ENCODE measurements at places on chromosomes 1 and 21.

- DNase-seq, result peak; percentile 87
These were observed 104.9 kb upstream of the TMPRSS2 start for GRCh38 chr21:41612674-41613532.

DNA sequence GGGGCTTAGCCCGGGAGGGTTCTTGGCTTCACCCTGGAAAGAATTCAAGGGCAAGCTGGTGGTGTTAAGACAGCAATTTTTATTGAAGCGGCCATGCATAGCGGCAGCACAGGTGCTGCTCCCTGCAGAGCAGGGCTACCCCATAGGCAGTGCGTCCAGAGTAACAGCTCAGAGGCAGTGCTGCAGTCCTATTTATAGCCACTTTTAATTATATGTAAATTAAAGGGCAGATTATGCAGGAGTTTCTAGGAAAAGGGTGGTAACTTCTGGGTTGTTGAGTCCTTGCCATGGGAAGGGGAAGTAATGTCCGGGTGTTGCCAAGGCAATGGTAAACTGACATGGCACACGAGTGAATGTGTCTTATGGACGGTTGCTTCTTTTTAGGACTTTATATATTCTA, 57.0 kb downstream of the VPS26C start:
- no peak for DNase-seq

GRCh38 chr1:70666381-70667140, 255.5 kb downstream of the CTH start:
- DNase-seq, result no peak

- peak; percentile 79 for DNase-seq
These were observed 6.6 kb downstream of the CBR3 start for GRCh38 chr21:36141513-36141925.

- no peak for DNase-seq
These were observed 29.3 kb upstream of the C1QA start for GRCh38 chr1:22607154-22607553.

GRCh38 chr1:166080277-166080966, 86.4 kb downstream of the FAM78B start:
- DNase-seq, result no peak

Measured in sciatic nerve (tissue), 2 donors.